ENCODE measurements at places on chromosomes 13 and 19.
A peak's percentile ranks its signal among the peaks of the same experiment; 100 is the strongest.

DNA sequence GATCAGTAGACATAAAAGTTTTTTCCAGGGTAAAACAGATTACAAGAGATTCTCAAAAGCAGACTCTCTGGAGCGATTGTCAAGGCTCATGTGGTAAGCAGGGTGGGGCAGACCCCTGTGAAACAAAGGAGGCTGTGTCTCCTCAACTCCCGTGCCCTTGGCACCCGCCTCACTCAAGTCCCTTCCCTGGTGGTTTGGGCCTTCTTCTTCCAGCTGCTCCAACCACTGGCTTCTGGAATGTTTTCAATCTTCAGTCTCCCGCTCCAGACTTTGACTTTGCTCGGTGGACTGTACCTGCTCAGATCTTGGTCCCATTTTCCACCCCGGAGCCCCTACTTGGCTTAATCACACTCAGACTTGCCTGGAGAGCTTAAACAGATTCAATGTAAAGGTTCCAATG, 74.8 kb upstream of the STK24 start:
- no peak for DNase-seq

- DNase-seq, result no peak
Measured at GRCh38 chr19:718251-718951, 9.7 kb downstream of the PALM start.

DNA sequence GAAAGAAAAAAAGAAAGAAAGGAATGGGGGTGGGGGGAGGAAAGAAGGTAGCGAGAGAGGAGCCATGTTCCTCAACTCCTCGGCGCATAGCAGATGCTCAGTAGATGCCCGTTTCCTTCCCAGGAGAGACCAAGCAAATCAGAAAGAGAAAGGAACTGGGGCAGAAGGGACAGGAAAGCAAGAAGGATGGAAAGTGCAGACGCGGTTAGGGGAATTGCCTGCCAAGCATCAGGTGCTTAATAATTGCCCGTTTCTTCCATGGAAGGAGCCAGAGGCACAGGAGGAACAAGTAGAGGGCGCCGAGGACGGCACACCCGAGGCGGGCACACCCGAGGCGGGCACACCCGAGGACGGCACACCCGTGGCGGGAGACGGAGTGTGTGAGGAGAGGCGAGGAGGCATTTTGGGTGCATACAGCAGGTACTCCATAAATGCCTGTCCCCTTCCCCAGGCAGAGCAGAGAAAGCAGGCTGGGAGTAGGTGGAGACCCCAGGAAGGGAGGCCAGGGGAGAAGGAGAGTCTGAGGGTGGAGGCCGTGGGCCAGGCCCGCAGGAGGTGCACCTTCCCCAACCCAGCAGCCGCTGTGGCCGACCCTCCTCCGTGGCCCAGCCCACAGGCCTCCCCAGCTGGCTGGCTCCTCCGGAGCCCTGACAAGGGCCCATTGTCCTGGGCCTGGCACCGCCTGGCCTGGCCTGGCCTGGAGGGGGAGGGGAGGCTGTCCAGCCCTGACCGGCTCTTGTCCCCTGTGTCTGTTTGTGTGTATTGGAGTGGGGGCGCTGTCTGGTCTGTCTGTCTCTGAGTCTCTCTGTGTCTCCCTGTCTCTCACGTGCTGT, 14.6 kb downstream of the JOSD2 start:
- DNase-seq, result no peak

DNA sequence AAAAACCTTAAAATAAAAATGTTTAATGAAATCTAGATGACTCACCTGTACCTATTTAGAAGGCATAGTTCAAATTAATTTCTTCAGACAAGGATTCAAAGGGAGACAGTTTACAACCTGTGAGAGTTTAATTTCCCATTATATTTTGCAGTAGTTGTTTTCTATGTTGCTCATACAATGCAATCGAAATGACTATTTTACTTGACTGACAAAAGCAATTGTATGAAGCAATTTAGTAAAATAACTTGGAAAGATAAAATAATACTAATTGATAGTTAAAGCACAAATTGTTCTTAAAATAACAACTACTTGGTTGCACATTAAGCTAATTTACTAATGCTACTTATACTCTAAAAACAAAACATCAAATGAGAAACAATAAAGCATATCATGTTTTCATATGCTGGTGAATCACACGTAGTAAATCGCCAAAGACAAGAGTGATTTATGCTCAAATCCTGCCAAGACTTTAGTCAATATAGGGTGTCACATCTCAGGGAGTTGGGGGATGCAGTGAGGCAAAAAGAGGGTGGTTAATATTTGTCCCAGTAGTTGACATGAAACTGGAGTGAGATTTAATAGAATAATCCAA, 6.4 kb downstream of the DACH1 start:
- no peak for DNase-seq

GRCh38 chr19:12564016-12564664, 12.9 kb upstream of the ZNF564 start:
- peak; percentile 93 for DNase-seq

DNA sequence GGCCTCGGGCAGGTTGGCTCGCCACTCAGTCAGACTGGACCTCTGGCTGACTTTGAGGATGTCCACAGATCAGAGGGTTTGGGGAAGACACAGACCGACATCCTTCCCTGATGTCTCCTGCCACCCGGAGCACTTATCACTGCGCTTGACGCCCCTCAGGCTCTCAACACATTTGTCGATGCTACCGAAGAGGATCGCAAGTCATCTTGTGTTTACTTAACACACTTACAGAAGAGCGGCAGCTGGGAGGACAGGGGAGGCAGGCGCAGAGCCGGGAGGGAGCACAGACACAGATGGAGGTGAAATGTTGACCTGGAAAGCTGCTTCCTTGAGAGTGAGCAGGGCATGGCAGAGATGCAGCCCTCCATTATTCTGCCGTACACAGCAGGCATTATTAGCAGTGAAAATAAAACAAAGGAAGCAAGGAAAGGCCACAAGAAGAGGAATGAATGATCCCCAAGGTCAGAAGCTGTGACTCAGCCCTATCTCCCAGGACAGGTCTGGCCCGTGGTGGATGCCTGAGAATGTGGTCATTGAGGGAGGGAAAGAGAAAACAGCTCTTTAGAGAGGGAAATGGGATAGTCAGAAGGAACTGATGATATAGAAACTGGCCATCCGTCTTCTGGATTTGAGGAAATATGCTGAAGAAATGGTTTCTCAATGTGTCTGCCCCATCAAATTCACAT, 549.5 kb upstream of the ARGLU1 start:
- no peak for DNase-seq

- DNase-seq, result no peak
Measured at GRCh38 chr13:53131361-53131760, 102.7 kb downstream of the OLFM4 start.

DNA sequence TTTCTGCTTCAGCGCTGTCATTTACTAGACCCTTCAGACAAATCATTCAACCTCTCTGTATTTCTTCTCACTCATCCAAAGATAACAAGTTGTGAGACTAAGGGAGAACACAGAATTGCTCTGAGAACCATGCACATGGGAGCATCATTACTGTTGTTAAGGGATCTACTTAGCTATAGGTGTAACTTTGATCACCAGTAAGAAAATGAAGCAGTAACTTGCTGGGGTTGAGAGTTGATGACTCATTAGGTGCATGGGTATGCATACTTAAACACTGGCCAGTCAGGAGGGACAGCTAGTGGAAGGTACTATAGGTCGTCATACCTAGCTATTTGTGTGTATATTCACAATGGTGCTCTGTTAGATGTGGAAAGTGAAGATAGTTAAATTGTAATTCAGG, 61.5 kb downstream of the B3GLCT start:
- DNase-seq, result no peak

GRCh38 chr13:86760620-86761019, 910.6 kb upstream of the SLITRK5 start:
- no peak for DNase-seq

GRCh38 chr13:113879017-113879416, 15.1 kb upstream of the GAS6 start:
- no peak for DNase-seq

GRCh38 chr13:111977179-111977506, 89.8 kb upstream of the SOX1 start:
- peak; percentile 58 for DNase-seq

GRCh38 chr13:110116072-110116487, 190.9 kb downstream of the COL4A1 start:
- DNase-seq, result peak; percentile 70

DNA sequence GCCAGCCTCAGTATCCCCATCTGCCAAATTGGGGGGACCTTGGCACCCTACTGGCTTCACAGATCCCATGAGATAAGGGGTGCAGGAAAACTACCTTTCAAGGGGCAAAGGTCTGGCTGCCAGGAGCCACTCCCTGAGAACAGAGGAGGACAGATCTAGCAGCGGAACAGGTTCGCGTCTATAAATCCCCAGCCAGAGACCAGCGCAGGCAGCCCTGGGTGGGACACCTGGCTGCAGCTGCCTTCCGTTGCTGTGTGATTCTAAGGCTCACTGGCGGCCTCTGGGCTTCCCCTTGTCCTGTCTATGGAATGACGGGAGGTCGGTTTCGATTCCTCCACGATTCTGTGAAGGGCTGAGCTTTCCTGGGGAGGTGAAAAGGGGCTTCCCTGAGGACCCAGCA, 7.3 kb downstream of the RELB start:
- DNase-seq, result no peak

DNA sequence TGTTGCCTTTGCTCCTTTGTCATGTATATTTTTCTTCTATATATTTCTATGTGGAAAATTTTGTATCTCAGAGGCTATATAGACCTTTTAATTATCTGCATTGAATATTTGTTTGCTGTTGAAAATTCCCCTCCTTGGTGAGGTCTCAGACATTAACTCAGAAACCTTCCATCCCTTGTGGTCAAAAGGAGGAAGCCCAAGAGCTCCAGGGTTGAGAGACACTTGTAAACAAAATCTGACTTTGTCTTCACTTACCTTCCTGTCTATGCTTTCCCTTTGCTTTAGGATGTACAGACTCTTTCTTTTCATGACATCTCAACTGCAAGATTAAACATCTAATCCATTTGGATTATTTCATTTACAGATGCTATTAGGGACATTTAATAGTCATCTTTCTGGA, 157.5 kb downstream of the PCDH20 start:
- DNase-seq, result no peak

- DNase-seq, result peak; percentile 54
Measured at GRCh38 chr19:18612772-18613588, at the start of gene TMEM59L. Gene TMEM59L (plus strand): TSS chr19:18612870. CDS start chr19:18612959, 89 bp downstream.

GRCh38 chr13:113029487-113030258, 60.7 kb downstream of the MCF2L start:
- DNase-seq, result peak; percentile 78

GRCh38 chr19:50556282-50557008, 11.8 kb downstream of the LRRC4B start:
- DNase-seq, result peak; percentile 93

DNA sequence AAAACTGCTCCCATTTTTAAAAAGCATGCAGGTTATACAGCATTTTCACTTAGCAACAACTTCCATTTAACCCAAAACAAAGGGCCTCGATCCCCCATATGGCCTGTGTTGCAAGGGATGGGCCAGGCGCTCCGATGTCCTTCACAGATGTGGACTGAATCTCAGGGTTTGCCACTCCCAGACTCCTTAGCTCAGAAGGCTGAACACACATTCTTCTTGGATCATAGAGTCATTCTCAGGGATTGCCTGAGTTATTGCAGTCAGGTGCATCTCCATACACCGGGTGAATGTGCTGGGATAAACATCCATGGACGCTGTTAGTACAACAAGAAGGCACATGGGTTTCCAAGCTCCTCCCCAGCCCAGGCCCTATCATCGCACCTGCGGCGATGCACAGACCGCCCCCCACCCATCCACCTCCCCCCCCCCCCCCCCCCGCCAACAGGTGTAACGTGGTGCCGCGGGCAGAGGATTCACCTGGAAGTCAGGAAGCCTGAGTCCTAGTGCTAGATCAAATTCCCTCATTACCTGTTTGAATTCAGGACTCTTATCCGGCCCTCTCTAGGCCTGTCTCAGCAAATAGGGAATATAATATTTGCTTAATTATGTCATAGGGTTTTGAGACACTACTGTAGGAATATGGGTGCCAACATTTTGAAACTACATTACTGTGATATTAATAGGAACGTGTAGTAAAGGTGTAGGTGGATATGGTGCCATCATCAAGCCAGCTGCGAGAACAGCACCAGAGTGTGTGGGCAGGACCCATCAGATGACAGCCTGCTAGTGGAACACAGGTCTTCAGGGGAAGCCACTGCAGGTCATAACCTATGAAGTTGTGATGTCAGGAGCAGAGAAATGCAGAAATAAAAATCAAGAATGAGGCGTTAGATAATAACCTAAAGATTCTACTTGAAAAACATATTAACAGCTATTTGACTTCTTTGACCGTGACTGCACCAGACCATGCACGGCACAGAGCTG, 110.9 kb downstream of the SACS start:
- no peak for DNase-seq

- no peak for DNase-seq
Measured at GRCh38 chr19:30371960-30372824, at the start of gene ZNF536. Gene ZNF536 (plus strand): TSS chr19:30372384. CDS start chr19:30443563, 71,179 bp downstream.

GRCh38 chr13:85099245-85099644, 700.0 kb downstream of the SLITRK6 start:
- DNase-seq, result no peak

- no peak for DNase-seq
Measured at GRCh38 chr19:7894612-7895309, 6.5 kb downstream of the LRRC8E start.

DNA sequence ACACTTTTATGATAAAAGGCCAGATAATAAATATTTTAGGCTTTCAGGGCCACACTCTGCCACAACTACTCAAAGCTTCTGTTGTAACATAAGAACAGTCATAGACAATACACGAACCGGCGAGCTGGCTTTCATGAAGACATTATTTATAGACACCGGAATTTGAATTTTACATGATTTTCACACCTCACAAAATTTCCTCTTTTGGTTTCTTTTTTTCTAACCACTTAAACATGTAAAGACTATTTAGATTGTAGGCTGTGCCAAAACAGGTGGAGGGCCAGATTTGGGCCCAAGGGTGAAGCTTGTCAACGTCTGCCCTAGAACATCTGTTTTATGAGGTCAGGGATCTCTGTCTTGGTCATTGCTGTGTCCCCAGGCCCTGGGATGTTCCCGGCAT, 29.7 kb upstream of the FXYD3 start:
- DNase-seq, result no peak

GRCh38 chr13:34070006-34070405, 252.1 kb downstream of the RFC3 start:
- no peak for DNase-seq

DNA sequence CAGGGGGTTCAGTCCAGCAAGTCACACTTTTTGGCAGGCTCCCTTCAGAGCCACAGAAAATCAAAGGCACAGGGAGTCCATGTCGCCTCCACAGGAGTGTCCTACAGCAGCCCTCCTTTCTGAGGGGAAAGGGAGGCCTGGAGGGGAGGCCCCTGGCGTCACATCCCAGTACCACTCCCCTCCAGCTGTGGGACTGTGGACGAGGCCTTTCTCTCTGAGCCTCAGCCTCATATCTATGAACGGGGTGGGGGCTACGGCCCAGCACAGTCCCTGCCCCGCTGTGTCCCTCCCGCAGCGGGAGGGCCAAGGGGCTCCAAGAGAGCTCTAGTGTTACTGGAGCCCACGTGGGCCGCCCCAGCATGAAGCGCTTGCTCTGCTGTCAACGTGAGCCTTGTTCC, 23.8 kb downstream of the PEPD start:
- no peak for DNase-seq

GRCh38 chr13:70856711-70857110, 748.5 kb upstream of the KLHL1 start:
- DNase-seq, result no peak

Measured in BE2C (cell line).